NCI-H2081 treated with DMSO at 0.1 percent for 48 hours (cell line): ENCODE measurements at places on chromosomes 13 and 19.

DNA sequence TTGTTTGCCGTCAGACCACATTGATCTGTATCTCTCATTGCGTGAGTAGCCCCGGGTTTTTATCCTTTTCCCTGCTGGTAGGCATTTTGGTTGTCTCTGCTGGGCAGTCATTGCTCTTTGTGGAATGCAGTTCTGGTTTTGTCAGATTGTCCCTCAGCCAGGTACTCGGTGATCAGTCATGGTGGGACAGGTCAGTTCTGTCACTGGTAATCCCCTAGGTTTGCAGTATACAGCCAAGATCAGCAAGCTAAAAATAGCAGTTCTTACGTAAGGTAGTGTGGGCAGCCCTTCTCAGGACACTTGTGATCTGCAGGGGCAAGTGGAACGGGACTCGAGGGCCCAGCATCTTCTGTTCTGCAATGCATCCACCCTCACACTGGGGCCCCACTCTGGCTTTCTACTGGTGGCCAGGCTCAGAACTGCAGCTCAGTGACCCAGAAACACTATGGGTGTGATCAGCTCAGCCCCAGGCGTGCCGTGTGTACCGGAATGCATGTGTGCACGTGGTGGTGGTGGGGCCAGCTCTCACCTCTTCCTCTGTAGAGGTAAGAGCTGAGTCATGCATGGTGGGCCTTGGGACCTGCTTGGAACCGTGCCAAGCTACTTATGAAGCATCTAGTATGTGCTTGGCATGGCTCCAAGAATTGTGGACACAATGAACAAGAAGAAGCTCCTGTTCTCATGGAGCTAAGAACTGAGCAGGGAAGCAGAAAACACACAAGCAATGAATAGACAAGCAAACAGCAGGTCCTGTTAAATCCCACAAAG lies 6.3 kb downstream of the PLEKHF1 start:
- DNase-seq, result no peak

DNA sequence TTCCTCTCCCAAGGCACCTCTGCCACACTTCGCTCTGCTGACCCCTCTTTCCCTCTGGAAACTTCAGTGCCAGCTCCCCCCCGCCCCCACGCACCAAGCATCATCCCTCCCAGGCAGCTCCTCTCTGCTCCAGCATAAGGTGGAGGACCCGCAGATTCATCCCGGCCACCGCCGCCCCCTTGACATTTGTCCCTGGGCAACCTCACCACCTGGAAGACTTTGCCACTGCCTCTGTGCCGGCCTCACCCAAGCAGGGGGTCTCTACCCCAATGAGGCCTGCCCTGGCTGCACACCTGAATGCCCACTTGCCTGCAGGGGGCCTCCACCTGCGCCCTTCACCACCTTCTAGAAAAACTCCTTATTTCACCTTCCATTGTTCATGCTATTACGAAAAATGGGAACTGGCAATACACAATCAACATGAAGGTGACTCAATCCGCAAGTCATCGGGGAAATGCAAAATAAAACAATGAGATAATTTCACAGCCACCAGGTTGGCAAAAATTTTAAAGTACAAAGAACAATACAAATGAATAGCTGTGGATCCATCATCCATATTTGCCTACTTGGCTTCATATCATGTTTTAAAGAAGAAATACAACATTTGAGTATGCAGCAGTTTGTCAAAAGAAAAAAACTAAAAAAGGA lies 21.9 kb downstream of the CCNE1 start:
- DNase-seq, result no peak

DNA sequence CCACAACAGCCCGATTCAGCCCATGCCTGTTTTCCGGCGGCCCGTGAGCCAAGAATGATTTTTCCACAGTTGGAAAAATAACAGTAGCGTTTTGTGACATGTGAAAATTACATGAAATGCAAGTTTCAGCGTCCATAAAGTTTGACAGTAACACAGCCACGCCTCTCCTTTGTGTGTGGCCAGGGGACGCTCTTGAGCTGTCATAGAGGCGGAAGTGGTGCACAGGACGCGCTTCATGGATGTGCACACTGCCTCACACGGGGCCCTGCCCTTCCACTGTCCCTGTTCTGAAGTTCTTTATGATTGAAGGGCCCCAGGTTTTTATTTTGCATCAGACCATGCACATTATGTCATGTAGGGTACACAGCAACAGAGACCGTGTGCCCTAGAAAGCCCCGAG lies 12.4 kb upstream of the ELAVL1 start:
- no peak for DNase-seq

DNA sequence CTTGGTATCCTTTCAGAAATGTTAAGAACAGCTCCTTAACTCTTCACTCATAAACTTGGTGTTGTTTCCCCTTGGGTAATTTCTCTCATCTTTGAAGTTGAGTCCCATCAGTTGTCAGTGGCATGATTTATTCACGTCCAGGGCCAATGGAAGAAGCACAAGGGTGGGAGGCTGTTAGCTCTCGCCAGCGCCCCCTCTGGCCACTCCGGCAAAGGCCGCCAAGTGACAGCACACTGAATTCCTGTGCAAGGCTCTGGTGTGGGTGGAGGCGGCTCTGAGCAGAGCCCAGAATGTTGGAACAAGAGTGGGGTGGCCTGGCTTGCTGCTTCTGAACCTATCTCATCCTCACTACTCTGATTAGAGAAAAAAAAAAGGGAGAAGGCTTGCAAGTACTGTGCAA lies 13.1 kb upstream of the MEDAG start:
- DNase-seq, result no peak

GRCh38 chr19:11288349-11288748 lies 7.6 kb upstream of the TSPAN16 start:
- no peak for DNase-seq

GRCh38 chr19:2338055-2338615 lies 9.7 kb downstream of the SPPL2B start:
- no peak for DNase-seq

DNA sequence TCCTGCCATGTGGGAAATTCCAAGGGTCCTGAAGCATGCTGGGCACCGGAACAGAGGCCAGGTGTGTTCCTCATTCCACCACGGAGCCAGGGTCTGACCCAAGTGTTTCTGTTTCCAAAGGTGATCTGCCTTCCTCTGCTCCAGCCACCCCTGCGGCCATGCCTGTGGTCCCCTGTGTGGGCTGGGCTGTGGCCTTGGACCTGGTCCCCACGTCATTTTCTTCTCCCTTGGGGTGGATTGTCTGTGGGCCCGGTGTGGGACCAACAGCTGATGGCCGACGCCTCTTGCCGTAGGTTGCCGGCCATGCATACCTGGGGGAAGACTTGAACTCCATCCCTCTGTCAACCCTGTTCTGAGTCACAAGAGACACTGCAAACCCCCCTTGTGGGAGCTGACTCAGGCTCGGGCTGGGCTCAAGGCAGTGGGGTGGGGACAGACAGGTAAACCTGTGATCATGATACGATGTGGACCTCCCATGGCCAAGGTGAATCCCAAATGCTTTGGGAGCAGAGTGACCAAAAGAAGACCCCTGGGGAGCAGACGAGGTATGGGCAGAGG lies 35.0 kb downstream of the ATP11A start:
- DNase-seq, result no peak

DNA sequence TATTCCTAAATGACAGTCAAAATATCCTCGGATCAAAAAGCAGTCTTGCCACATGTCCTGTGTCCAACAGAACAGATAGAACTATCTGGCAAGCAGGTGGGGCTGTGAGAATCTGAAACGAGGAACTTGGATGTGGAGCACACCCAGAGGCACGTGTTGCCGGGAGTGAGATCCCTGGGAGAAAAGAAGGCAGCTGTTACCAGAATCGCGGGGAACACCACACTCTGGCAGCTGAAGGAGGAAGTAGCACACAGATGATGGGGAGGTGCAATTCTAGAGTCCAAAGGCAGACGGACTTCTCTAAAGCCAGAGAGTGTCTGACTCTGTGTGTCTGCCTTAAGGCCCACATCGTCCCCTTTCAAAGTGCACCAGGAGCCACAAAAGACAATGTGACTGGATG lies 22.3 kb downstream of the SLC7A1 start:
- no peak for DNase-seq

DNA sequence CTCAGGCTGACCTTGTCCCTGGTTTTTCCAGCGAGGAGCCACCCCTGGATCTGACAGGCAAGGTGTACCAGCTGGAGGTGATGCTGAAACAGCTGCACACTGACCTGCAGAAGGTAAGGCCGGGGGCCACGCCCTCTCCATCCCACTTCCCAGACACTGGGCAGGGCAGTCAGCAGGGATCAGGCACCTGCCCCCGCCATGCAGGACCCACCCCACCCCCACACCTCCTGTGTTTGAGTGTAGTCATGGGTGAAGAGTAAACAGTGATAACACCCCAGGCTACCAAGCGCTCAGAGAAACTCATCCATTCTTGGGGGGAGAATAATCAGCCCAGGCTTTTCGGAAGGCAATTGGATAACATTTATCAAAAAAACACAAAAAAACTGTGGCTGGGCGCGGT lies 19.9 kb downstream of the DPF1 start:
- DNase-seq, result no peak

DNA sequence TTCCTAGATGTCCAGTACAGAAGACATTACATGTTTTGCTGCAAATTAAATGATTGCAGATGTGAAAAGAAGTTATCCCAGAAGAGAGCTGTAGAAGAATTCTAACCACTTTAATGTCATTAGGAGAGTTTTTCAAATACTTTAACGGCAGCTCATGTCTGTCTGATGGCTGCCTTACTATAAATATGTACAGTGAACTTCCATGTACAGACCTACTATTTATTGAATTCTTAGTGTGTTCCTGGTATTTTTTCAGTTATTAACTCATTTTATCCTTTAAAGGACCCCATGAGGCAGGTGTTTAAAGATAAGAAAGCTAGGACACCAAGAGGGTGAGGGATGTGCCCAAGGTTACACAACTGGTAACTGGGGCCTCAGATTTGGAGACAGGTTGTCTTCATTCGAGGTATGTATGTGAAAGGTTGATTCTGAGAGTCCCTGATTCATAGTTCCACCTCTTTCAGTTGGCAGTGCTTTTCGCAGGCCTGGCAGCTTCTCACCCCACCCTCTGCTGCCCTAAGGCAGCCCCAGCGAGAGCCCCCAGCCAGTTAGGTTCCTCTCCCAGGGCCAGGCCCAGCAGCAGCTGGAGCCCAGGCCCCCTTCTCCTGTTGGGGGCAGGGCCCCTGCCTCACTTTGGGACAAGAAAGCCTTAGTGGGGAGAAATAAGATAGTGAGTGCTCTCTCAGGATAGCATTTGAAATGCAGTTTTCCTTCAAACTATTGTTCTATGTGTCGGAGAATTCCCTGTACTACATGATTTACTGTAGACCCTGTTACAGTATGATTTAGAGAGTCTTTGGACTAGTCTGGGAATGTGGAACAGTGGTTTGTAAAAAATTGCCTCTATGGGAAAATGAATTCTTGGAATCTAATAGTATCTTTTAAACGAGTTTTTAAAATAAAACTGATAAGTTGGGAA lies 67.7 kb upstream of the TEX29 start:
- DNase-seq, result no peak

DNA sequence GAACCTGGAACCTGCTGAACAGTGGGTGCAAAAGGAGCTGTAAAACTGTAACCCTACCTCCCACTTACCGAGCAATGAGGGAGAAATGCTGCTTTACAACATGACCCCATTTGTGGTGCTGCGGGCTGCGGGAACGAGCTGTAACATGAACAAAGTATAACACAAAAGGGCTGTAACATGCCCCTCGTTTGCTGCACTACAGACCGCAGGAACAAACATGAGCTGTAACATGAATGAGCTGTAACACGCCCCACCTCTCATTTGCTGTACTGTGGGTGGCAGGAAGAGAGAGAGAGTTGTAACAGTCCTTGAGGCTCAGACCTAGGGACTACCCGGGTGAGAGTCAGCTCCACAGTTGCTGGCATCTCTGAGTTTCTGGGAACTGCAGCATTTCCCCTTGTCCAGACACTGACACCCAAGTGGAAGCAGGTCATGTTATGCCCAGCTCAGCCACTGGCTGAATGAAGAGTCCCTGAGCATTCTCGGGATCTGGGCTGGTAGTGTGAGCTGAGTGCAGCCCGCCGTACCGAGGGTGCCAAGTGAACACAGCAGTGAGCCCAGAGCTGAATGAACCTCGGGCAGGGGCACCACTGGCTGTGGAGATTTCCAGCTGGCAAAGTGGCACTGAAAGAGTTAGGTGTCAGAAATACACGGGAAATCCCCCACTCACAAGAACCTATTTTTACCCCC lies 1385.3 kb upstream of the SPRY2 start:
- DNase-seq, result no peak

DNA sequence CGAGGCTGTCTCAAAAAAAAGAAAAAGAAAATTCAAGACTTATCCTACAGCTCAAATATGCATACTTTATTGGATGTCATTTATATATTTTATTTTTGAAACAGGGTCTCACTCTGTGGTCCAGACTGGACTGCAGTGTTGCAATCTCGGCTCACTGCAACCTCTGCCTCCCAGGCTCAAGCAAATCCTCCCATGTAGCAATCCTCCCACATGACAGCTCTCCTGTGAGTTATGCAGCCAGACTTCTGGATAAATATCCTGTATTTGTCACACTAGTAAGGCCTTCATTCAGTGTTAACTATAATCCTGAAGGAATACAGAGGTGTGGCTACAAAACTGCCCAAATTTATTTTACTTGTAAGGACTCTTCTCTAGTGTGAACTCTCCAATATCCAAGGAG lies 7.2 kb downstream of the ZNF552 start:
- DNase-seq, result no peak

DNA sequence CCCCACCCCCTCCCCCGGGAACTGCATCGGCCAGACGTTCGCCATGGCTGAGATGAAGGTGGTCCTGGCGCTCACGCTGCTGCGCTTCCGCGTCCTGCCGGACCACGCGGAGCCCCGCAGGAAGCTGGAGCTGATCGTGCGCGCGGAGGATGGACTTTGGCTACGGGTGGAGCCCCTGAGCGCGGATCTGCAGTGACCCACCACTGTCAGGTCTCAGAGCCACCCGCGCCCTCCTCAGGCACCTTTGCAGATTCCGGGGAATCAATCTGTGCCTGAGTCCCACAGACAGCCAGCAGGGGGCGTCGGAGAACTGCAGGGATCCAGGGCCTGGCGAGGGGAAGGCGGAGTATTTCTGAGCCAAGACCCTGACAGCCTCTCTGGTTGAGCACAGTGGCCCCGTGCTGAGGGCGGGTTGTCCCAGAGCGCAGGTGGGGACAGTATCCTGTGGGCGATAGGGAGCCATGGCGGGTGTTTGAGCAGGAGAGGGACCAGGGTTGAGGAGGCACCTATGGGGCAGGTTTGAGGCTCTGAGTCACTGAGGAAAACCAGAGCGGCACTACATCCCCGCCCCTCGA lies 30.4 kb upstream of the CYP4F8 start:
- no peak for DNase-seq

DNA sequence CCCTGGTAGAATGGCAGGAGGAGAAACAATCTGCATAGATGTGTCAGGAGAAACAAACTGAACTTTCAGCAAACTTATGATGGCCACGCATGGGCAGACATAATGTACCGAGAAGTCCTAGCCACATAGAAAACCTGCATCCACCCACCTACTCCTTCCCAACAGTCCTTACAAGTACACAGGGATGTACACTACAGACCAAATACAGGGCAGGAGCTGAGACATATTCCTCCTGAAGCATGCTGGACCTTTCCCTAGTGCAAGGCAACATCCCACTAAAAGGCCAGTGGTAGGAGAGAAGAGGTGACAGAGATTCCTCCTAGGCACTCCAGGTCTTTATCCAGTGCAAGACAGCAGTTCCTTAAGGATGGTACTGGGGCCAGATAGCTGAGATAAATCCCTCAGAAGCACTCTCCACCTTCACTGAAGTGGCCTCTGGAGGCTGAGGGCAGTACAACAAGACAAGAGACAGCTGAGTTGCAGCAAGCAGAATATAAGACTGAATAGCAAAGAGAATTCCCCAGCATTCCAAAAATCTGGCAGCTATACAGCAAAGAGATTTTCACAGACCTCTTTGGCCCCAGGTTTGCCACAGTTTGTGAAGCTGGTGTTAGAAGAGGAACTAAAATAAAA lies 18.3 kb downstream of the VWA8 start:
- no peak for DNase-seq

- DNase-seq, result no peak
Measured at GRCh38 chr13:91112201-91112923, 235.1 kb upstream of the MIR17HG start.
